ENCODE measurements at places on chromosomes 13 and 19.

- no peak for DNase-seq
Measured at GRCh38 chr13:90933097-90933826, 414.2 kb upstream of the MIR17HG start.

- DNase-seq = no peak
Measured at GRCh38 chr13:33328701-33329100, 43.1 kb upstream of the STARD13 start.

DNA sequence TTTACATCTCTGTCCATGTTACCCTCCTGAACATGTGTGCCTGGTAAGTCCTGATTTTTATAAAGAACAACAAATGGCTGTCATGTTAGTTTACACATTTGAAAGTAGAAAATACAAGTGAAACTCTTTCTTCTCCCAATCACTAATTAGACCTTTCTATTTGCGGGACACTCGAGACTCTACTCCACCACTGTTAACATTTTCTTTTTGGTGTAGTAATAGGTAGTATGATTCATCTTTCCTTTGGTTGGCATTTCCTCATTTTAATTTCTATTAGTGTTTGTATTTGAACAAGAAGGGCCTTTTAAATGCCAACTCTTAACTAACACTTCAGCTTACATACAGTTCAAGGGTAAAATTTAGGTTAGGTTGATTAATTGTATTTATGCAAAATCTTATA, 371.1 kb downstream of the PCDH9 start:
- DNase-seq = no peak

DNA sequence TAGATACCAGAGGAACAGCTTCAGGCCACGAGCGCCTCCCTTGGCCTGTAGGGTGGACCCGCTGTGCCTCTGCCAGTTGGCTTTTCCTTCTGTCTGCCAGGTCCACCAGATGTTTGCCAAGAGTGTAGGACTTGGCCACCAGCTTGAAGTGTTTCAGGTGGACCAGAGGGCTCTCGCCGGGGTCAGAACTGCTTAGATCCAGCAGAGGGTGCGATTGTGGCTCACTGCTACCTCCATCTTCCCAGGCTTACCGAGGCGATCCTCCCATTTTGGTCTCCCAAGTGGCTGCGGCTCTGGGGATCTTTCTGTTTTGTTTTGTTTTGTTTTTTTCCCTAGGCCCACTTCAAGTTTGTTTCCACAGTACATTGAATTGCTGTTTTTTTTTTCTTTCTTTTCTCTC, 23.0 kb upstream of the ZNF730 start:
- DNase-seq = no peak

GRCh38 chr13:51266642-51267041, 44.4 kb downstream of the FAM124A start:
- DNase-seq = no peak

Measured in ecto neural progenitor cell (in vitro differentiated cells).